ENCODE measurements at places on chromosomes 1 and 21.

DNA sequence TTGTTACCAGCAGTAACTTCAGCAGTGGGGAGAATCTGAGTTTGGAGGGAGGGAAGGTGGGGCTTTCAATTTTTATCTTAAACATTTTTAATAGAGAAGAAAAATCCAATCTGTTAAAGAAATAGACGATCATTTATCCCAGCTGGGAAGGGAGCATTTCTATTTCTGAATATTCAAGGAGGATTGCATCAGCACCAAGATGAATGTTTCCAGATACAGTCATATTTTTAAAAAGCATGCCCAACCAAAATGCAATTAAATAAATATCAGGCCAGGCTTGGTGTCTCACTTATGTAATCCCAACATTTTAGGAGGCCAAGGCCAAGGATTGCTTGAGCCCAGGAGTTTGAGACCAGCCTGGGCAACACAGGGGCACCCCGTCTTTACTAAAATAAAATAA lies 1.7 kb upstream of the ATP1A4 start:
- no peak for DNase-seq

DNA sequence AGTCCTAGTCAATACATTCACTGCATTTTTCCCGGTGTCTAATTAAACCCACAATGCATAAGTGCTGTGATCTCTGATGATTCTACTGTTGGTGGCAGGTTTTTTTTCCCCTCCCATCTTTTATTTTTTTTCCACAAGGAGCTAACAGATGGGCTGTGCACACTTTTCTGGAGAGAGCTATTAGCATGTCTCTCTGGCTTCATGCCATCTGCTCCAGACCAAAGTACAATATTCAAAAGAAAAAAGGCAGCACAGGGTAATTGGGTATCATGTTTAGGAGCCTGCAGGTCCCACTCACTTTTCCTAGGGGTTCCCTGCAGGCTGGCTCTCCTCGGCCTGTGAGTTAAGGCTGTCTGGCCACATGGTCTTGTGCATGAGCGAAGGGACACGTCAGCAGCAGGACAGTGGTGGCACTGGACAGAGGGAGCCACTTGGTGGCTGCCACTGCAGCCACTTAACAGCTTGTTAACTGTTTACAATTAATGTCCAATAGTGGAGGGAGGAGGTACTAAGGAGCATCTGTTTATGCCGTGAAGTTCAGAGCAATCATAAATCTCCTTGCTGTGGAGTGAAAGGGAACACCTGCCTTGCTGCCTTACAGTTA lies 53.5 kb upstream of the C8B start:
- no peak for DNase-seq

GRCh38 chr1:5751833-5752745 lies 240.1 kb downstream of the NPHP4 start:
- DNase-seq, result no peak

- no peak for DNase-seq
Measured at GRCh38 chr1:230308039-230308438, 118.1 kb downstream of the PGBD5 start.

GRCh38 chr21:46667741-46668380 lies 32.4 kb downstream of the PRMT2 start:
- DNase-seq, result no peak
